GM06990 (cell line): ENCODE measurements at places on chromosomes 5 and 9.
A peak's percentile ranks its signal among the peaks of the same experiment; 100 is the strongest.

- DNase-seq = no peak
Observed at GRCh38 chr5:55749387-55749786, 11.5 kb downstream of the DDX4 start.

- no peak for DNase-seq
Observed at GRCh38 chr9:89531766-89532165, 33.9 kb upstream of the SEMA4D start.

GRCh38 chr5:77356740-77357139 is 135.4 kb downstream of the WDR41 start:
- peak; percentile 65 for DNase-seq

DNA sequence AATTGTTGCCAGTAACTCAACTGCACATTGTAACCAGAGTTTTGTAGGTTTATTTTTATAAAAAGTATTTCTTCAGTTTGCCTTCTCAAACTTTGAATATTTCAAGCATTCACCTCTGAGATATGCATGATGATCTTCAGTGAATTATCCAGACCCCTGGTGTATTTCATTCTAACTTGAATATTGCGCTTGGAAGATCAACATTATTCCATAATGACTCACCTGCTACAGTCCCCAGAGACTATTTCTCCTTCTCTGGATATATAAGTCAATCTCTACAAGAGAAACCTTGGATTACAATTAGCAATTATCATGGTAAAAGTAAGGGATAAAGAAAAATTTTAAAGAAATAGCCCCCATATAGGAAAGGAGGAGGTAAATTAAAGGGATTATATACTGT is 1041.0 kb downstream of the TLE1 start:
- DNase-seq = no peak

DNA sequence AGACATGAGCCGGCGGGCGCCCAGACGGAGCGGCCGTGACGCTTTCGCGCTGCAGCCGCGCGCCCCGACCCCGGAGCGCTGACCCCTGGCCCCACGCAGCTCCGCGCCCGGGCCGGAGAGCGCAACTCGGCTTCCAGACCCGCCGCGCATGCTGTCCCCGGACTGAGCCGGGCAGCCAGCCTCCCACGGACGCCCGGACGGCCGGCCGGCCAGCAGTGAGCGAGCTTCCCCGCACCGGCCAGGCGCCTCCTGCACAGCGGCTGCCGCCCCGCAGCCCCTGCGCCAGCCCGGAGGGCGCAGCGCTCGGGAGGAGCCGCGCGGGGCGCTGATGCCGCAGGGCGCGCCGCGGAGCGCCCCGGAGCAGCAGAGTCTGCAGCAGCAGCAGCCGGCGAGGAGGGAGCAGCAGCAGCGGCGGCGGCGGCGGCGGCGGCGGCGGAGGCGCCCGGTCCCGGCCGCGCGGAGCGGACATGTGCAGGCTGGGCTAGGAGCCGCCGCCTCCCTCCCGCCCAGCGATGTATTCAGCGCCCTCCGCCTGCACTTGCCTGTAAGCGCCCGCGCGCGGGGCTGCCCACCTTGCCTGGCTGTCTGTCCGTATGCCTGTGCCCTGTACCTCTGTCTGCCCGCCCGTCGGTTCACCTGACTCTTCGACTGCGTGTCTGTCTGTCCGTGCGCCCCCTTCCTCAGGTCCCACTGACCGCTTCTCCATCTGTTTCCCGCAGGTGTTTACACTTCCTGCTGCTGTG is 412 bp downstream of the FGF18 start:
- DNase-seq = peak; percentile 52
